ENCODE measurements at places on chromosomes 4 and X.

GRCh38 chrX:39952989-39953388, 144.8 kb downstream of the BCOR start:
- no peak for DNase-seq

- DNase-seq: no peak
Observed at GRCh38 chr4:187006189-187006618, 282.5 kb upstream of the FAT1 start.

- DNase-seq: no peak
Observed at GRCh38 chr4:184968366-184968765, 49.9 kb upstream of the HELT start.

- DNase-seq: no peak
Observed at GRCh38 chrX:68894142-68894512, 65.3 kb downstream of the EFNB1 start.

GRCh38 chr4:2338754-2339457, 77.0 kb upstream of the MXD4 start:
- DNase-seq: no peak

- DNase-seq: no peak
Observed at GRCh38 chr4:856225-856901, 30.4 kb upstream of the CPLX1 start.

GRCh38 chr4:124943938-124944337, 231.4 kb upstream of the ANKRD50 start:
- DNase-seq: no peak

DNA sequence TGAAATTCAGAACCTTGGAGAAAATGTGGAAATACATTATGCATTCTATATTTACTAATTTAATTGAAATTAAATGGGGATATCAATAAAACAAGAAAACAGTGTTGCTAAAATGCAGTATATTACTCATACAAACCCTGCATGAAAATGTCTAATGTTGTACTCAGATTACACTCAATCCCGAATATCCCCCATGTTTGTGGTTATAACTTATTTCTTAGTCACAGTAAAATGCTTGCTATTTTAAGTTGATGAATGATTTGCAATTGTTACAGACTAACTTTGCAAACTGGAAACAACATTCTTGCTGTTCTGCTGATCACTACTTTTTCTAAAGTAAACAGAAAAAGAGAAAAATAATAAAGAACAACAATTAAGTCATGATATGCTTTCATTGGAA, 33.1 kb upstream of the ANXA10 start:
- DNase-seq: no peak

GRCh38 chr4:70839589-70840093, at the start of gene GRSF1:
TSS of gene GRSF1 (minus strand) at chr4:70839890. CDS start at chr4:70839827, 63 bp downstream.
- DNase-seq: peak; percentile 95

DNA sequence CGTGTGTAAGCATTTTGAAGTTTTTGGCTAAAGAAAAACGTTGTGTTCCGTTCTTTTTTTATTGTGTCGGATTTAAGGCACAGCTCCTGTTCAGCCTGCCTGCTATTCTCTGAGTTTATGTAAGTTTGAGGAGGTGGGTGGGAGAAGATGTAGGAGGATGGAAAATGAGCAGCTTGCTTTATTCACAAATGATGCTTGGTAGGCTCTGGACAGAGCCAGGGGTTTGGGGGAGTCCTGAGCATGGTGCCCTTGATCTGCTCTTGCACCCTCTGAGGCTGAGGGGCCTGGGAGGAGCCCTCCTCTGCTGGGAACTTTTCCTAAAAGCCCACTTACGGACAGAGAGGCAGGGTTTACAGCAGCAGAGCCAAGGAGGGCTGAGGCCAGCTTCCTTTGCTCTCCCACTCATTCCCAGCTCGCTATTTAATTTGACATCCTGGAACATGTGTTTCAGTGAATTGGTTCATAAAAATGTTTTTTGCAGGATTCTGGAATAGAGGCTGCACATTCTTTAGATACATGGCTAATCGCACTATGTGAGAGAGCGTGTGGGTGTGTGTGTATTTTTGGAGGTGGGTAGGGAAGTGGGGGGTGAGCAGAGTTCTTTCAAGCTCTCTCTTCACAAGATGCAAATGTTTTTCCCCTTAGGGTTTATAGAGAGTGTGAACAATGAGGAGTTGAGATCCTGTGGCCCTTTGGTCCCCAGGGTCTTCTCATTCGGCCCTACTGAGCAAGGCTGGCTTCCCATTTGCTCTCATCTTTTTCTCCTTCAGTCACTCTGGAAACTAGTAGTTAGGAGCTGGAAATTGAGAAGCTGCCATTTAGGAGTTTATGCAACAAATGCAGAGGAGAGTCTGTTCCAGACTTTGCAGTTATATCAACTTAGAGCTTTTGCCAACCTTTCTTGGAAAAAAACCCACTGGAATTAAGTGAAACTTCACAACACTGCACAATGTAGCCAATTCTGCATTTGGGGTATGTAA, 32.1 kb downstream of the TMEM131L start:
- peak; percentile 17 for DNase-seq

DNA sequence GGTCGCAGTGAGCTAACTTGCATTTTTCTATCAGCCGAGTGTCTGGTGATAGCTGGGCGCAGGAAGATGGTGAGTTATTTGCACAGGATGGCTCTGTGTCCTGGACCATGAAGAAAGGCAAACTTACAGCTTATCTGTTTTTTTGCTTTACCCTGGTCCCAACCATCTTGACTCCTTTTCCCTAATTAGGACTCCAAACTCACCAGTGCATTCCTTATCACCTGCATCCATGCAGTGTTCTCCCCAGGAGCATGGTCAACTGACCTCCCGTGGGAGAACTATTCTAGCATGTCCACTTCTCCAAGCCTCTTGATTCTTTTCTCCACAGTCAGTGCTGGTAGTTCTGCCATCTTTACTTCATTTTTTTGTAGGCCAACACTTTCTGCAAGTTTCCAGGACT, 68.2 kb upstream of the WWC2 start:
- DNase-seq: no peak

GRCh38 chr4:169208516-169208915, 62.2 kb downstream of the SH3RF1 start:
- DNase-seq: no peak

DNA sequence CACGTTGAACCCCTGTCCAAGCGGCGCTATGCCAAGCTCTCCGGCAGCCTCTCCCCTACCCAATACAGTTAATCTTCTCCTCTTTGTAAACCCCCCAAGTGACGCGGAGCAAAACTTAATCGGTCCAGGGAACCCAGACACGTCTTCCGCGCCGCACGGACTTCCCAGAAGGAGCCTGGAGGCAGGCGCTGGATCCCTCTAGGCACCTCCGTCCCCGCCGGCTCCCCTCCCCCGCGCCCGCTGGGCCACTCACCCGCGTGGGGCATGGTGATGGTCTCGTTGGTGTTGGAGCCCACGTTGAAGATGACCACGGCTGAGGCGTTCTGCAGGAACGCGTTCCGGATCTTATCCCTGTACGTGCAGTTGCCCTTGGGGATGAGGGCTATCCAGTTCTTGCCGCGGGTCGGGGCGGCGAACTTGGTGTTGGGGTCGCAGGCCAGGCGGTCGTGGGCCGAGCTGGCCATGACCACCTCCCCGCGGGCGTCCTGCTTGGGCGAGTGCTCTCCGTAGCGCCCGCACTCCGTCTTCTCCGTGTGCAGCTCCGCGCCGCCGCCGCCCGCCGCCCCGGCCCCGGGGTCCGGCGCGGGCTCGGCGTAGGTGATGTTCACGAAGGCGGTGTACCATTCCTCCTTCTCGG, 1.1 kb downstream of the RNF150 start:
- no peak for DNase-seq

DNA sequence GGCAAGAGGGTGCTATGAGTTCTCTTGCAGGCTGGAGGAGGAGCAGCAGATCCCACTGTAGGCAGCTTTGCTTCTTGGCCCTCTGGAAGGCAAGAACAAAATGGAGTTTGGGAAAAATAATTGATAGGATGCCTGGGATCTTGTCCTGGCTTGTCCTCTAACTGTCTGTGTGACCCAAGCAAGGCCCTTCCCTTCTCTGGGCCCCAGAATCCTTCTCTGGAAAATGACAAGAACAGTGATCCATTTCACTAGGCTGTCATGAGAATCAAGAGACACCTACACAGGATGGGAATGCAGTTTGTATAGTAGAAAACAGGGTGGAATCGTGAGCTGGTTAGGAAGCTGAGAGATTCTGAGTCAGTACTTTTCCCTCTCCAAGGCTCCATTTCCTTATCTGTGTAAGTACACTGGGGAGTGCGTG, 133.3 kb downstream of the PJA1 start:
- no peak for DNase-seq

GRCh38 chr4:7890635-7891393, 48.8 kb downstream of the AFAP1 start:
- no peak for DNase-seq

DNA sequence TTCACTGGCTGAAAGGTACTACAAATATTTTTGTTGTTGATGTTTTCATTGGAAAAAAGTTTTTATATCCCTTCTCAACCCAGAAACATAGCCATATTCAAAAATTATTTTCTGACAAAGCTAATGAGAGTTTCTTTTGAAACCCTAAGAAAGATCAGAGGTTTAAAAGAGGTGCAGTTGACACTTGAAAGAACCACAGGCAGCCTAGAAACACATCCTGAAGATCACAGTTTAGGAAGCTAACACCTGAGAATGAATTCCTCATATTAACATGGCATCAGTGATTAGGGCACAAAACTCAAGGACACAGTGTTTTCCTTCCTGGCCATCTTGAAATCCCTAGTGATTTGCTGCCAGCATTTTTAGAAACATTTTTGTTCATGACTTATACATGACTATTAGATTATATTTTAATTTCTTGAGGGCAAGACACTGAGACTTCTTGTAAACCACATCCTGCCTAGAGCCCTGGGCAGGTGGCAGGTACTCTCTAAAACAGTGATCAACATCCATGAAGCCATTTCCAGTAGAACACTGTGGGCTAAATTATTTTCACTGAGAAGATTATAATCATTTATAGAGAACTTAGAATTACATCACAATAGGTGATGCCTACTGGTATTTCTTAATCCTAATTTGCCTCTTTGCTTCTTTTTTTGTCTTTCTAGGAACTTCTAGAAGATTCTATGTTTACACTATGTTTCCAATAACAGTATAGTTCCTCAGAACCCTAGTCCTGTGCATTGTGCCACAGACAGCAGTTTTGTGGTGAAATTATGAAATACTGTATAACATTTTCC, 80.0 kb downstream of the ARSJ start:
- DNase-seq: peak; percentile 64

DNA sequence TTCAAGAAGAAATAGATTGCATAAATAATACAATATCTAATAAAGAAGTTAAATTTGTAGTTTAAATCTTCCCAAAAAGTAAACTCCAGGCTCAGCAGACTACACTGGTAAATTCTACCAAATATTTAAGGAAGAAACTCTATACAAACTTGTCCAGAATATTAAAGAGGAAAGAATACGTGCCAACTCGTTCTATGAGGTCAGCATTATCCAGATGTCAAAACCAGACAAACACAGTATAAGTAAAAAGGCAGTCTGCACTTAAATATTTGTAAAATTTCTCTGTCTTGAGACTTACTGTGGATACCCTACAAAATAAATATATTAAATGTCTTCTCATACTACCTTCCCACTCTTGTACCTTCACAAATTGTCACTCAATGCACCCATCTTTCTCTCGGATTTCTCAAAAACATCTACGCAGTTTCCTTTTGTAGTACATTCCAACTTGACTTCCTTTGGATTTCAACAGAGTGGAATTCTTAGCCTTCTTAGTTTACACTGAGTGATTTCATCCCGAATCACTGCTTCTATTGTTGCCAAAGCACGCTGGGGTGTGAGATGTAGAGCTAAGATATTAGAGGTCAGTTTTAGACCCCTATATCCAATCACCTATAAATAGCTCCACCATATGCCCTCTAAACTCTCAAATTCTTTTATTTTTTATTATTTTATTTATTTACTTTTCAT, 71.6 kb upstream of the MAB21L2 start:
- no peak for DNase-seq

- DNase-seq: no peak
Observed at GRCh38 chr4:158724637-158725036, 1.4 kb upstream of the PPID start.

- DNase-seq: no peak
Observed at GRCh38 chr4:176261481-176261880, 7.5 kb downstream of the ASB5 start.

DNA sequence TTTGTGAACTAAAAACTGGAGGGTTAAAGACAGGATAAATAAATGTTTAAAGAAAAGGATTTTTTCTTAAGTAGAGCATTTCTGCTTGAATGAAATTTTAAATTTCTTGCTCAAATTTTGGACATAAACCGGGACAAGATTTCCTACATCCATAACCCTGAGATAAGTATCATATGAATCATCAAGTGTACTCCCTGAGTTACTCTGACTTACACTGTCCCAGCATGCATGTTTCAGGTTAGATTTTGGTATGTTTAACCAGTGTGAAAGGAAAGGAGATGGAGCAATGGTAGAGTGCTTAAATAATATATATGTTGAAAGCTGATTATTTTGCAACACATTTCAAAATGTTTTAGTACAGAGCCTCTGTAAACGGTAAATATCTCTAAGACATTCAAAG, 175.2 kb downstream of the ADGRL3 start:
- DNase-seq: no peak

DNA sequence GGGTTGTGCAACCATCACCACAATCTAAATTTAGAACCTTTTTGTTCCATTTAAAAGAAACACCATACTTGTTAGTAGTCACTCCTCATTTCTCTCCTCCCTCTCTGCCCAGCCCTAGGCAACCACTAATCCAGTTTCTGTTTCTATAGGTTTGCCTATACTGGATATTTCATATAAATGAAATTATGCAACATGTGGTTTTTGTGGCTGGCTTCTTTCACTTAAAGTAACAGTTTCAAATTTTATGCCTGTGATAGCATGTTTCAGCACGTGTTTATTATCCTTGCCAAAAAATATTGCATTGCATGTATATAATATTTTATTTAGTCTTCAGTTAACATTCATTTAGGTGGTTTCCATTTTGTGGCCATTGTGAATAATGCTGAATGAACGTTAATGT, 437.6 kb downstream of the IL1RAPL1 start:
- no peak for DNase-seq

GRCh38 chr4:81399306-81400086, 72.2 kb downstream of the RASGEF1B start:
- no peak for DNase-seq

- no peak for DNase-seq
Observed at GRCh38 chr4:18113710-18114331, 92.3 kb upstream of the LCORL start.

DNA sequence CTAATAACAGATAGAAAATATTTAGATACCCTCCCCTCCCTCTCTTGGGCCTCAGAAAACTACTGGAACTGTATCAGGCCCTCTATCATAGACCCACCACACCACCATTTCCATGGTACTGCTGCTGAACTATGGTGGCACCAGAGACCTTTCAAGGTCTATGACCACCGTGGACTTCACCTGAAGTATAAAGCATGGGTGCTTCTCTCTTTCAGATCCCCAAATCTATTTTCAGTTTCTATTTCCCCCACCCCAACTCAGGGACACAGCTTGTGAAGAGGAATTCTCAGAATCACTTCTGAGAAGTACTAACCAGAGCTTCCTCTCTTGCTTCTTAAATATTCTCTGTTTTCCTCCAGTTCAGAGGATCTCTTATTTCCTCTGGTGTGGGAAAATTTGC, 840.8 kb upstream of the HTR2C start:
- DNase-seq: no peak

- peak; percentile 17 for DNase-seq
Observed at GRCh38 chr4:148061141-148061481, 329.2 kb downstream of the ARHGAP10 start.

GRCh38 chr4:21209860-21210259, 509.6 kb downstream of the PACRGL start:
- DNase-seq: no peak

- no peak for DNase-seq
Observed at GRCh38 chrX:31423609-31424189, 351.9 kb upstream of the FTHL17 start.

GRCh38 chr4:152594978-152595925, 59.4 kb upstream of the FBXW7 start:
- DNase-seq: no peak

GRCh38 chr4:137640156-137640837, 108.0 kb upstream of the PCDH18 start:
- no peak for DNase-seq

All from CD4-positive, alpha-beta T cell treated with Interleukin-6 at 100 ng/mL for 8 hours (primary cell).